Common myeloid progenitor, CD34-positive (primary cell): ENCODE measurements at places on chromosomes 6 and 20.
A peak's percentile ranks its signal among the peaks of the same experiment; 100 is the strongest.

GRCh38 chr6:89536231-89536630 is 102.3 kb downstream of the LYRM2 start:
- no peak for DNase-seq

DNA sequence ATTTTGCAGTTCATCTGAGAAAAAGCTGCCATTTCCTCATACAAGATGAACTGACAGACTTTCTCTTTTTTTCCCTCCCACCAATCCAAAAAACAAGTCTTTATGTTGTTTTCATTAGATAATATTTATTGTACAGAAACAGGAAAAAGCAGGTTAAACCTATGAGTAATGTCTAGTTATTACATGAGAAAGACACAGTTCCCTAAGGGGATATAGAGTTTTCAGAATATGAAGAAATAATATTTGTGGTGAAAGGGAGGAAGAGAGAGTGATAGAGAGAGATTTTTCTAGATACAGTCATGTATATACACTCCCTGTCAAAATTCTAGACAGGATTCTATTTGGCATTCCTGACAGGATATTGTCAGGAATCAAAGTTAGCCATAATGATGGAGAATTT is 392.4 kb downstream of the BMP2 start:
- DNase-seq, result no peak

DNA sequence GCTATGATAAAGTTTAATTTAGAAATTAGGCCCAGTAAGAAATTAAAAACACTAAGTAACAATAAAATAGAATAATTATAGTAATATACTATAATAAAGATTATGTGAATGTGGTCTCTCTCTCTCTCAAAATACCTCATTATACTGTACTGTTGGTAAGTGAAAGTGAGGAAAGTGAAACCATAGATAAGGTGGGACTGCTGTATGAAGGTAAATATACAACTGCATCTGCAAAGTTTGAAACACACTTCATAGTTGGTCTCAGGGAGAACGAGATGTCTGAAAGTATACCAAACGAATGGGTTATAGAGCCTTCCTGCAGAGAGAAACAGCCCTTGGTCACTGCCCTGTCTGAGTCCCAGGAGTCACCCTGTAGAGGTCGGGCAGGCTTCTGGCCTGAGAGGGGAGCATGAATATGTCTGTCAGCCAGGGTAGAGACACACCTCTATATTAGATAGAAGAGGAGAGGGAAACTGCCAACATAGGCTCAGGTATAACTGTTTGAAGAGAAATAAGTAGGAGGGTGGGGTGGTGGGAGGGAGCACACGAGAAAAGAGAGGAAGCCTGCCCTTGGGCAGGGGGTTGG is 31.8 kb downstream of the SESN1 start:
- no peak for DNase-seq

GRCh38 chr6:88683734-88684133 is 279.7 kb downstream of the RNGTT start:
- no peak for DNase-seq

GRCh38 chr6:139600919-139601475 is 226.5 kb upstream of the CITED2 start:
- DNase-seq, result peak; percentile 52

- no peak for DNase-seq
Measured at GRCh38 chr6:144106206-144106605, 10.8 kb upstream of the SF3B5 start.

DNA sequence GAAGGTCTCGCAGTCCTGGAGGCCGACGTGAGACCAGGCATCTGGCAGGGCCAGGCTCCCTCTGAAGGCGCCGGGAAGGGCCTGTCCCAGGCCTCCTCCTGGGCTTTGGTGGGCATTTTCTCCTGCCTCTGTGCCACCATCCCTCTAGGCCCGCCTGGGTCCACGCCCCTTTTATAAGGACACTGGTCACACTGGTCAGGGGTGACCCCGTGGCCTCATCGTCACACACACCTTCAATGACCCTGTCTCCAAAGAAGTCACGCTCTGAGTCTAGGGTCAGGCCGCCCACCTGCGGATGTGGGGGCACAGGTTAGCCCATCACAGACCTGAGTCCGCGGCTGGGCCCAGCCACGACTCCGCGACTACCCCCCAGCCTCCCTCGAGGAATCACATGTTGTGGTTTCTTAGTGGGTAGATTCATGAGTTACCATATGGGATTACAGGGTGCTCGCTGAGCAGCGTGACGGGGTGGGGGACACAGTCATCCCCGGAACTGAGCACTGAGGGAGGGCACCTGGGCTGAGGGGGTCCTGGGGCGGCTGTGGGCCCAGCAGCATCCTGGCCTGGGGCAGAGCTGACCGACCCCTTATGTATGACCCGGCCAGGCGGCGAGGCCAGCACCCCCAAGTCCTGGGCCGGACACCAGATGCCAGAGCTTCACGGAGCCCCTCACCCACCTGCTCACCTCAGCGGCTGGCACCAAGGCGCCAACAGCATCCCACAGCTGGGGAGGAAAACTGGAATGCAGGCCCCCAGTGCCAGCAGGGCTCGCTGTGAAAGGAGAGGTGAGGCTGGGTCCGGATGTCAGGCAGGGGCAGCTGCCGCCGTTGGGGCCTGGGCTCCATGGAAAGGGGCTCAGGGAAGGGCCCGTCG is 115.9 kb downstream of the DLL1 start:
- no peak for DNase-seq

DNA sequence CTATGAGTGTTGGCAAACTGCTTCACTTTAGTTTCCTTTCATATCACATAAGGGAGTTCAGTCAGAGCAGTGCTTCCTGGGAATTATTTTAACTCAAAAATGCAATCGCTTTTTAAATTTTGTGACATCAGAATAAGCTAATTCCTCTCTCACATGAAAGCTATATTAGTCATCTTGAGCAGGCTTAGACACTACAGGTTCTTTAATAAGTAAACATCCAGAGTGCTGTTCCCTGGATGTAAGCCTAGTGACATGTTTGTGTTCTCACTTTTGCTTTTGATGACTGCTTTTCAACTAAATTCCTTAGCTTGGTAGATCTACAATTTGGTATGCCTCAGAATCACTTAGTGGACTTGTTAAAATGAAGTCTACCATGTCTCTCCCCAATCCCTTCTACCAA is 252.7 kb upstream of the POU3F2 start:
- DNase-seq, result no peak

DNA sequence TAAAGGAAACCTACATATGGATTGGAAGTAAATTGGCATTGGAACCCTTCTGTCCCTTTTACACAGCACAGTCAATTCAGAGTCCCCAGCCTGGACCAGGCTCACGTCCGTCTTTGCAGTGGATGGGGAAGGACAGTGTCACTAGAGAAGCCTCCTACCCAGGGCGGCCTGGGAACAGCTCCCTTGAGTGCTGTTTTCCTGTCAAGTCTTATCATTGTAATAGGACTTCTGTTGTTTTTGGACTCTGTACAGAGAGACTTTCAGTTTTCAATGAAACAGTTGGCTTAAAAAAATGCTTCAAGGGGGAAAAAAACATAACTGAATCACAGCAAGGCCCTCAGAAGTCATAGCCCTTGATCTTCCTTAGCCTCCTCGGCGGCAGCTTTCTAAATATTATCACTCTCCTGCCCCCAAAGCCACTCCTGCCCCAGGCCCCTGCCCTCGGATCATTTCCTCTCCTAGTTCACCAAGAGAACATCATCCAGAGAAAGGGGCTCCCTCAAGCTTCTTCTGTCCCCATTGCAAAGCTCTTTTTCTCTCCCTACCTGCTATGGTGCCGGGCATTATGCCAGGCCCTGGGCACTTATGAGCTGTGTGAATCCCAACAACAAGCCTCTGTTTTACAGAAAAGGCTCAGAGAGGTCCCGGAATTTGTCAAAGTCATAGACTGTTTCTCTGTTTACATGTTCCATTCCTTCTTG is 37.8 kb upstream of the CNKSR3 start:
- DNase-seq, result no peak

DNA sequence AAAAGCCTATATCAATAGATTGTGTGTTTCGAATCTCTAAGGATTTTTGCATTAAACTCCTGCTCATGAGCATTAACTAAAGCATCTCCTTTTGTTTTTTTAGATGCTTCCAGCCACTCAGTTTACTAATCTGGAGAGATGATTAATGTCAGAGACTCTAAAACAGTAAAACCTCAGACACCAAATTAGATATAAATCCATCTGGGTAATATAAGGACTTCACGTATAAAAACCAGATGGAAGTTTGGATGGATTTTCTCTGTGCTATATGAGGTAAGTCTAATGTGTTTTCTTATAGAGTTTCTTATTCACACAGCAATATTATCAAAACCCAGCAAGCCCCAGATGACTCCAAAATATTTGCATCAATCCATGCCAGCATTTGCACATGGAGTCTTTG is 137.2 kb downstream of the SYNE1 start:
- DNase-seq, result no peak

- no peak for DNase-seq
Measured at GRCh38 chr20:40197691-40198090, 491.3 kb downstream of the MAFB start.

DNA sequence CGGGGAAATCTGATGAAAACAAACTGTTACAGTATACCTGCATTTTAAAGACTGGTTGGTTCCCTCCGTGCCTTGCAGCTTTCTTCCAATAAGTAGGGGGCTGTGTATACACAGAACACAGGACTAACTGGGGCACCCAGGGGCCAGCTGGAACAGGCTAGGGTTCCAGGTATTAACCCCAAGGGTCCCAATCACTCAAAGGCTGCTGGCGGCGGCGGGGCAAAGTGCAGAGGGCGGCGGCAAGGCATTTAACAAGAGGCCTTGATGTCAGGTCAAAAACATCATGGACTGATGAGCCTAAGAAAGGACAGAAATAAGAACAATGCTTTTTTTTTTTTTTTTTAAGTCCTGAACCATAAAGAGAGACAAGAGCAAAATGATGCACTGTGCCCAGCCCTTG is 2.5 kb downstream of the PMEPA1 start:
- DNase-seq, result no peak
